ENCODE measurements at places on chromosomes 11 and 22. TPM values are rescaled to one million over a fixed set of nuclear protein-coding genes. Genes with fewer than 3 reads are reported as not detected.

ZNF408 gene
- 16.2 TPM for total RNA-seq

DNA sequence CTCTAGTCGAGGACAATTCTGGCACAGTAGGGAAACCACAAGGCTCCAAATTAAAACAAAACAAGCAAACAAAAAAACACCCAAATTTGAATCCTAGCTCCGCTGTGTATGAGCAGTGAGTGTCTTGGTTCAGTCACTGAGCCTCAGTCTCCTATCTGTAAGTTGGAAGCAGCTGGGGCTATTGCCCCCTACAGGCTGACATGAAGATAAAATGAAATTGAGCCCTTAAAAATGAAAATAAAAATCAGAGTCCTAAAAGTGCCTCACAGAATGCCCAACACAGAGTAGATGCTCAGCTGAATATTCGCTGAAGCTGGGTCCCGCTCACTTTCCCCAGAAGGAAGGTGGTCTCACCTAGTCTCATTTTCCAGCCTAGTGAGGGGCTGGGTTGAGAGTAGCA lies 65.2 kb downstream of the PDE2A start:
- peaks cover 25% of the 10 kb centered on the region for H3K27me3 ChIP-seq
- no peak overlapping the region for H3K27ac ChIP-seq
- no peak overlapping the region for H3K4me3 ChIP-seq
- DNase-seq: no peak
- H3K4me1 ChIP-seq: no peaks in the 10 kb centered on the region
- no peaks in the 10 kb centered on the region for H3K36me3 ChIP-seq

GRCh38 chr11:2448661-2449547 lies 4.1 kb downstream of the KCNQ1 start:
- H3K27me3 ChIP-seq: peaks cover 12% of the 10 kb centered on the region
- H3K27ac ChIP-seq: no peak overlapping the region
- H3K4me1 ChIP-seq: no peaks in the 10 kb centered on the region
- no peaks in the 10 kb centered on the region for H3K36me3 ChIP-seq

NEFH gene
- under 0.01 TPM for total RNA-seq

DNA sequence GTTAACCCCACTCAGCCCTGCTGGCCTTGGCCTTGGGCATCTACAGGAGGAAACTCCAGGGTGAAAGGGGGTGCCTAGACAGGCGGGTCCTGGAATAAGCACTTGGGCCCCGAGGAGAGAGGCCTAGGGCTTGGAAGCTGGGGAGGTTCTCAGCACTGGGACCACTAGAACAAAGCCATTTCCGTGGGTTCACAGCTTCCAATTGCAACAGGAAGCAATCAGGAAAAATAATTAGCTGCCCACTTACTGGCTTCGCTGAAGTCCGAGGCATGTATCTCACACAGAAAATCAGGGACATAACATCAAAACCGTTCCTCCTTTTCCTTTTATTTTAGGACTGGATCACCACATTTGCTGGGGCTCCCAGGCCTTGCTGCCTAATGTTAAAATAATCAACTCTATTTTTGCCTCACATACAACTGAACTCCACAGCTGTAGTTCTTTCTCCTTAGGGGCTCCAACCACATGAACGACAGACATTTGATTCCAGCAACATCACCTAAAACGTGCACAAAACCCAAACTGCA lies 161.1 kb upstream of the GRK3 start:
- H3K27me3 ChIP-seq: no peaks in the 10 kb centered on the region
- DNase-seq: no peak
- H3K36me3 ChIP-seq: no peaks in the 10 kb centered on the region
- H3K4me1 ChIP-seq: peaks cover 38% of the 10 kb centered on the region

KCNQ1OT1 gene
- 6.2 TPM for total RNA-seq

CHRM1 gene
- total RNA-seq: not detected

DNA sequence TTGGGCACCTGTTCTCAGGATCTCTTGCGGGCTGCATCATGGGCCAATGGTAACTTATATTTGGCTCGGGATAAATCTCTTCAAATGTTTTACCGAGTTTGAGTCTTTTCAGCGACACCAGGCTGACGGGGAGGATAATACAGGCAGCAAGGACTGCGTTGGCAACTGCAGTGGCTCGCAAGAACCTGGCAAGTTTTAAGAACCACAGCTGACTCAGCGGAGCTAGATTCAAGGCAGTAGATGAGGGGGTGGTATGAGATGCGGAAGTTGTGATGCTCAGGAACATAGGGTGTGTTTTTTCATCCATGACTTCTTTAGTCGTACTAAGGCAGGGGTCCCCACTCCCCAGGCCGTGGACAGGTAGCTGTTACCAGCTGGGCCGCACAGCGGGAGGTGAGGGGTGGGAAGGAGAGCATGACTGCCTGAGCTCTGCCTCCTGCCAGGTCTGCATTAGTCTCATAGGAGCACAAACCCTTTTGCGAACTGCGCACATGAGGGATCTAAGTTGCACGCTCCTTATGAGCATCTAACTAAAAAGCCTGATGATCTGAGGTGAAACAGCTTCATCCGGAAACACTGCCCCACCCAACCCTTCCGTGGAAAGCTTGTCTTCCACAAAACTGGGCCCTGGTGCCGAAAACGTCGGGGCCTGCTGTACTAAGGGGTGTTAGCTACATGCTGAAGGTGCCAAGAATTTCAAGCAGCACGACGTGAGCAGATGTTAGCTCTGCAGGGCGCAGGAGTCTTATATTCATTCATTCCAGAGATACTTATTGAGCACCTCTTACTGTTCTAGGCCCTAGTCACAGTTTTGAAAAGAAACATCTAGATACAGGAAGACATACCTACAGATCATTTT lies 6.4 kb upstream of the JAM3 start:
- peaks cover 7% of the 10 kb centered on the region for H3K27me3 ChIP-seq
- no peak overlapping the region for H3K27ac ChIP-seq
- DNase-seq: no peak
- no peak overlapping the region for H3K4me3 ChIP-seq
- H3K36me3 ChIP-seq: no peaks in the 10 kb centered on the region

DNA sequence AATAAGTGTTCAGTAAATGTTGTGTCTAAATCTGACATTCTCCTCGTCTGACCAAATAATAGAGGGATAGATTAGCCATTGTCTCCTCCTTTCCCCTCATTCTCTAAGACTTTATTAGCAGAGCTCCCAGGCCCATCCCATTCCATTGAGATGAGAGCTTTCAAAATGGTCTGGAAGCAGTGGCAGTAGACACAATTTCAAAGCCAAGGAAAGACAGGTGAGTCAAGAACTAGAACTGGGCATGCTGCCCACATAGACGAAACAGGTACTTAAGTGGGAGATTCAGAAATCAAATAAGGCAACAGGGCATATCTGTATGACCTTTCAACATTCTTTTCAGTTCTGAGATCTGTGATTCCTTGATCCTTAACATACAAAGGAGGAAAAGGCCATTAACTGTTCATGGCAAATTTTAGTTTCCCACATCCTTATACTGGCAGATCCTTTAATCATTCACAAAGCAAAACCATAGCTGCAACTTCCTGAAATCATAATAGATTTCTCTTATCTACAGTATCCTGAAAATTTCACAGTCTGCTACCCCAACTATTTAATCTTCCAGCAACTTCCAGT lies 96.6 kb upstream of the KCNA4 start:
- H3K4me1 ChIP-seq: no peaks in the 10 kb centered on the region
- H3K36me3 ChIP-seq: no peaks in the 10 kb centered on the region
- H3K27me3 ChIP-seq: no peaks in the 10 kb centered on the region
- no peak for DNase-seq
- no peak overlapping the region for H3K4me3 ChIP-seq

SYT12 gene
- total RNA-seq: 4.1 TPM

DNA sequence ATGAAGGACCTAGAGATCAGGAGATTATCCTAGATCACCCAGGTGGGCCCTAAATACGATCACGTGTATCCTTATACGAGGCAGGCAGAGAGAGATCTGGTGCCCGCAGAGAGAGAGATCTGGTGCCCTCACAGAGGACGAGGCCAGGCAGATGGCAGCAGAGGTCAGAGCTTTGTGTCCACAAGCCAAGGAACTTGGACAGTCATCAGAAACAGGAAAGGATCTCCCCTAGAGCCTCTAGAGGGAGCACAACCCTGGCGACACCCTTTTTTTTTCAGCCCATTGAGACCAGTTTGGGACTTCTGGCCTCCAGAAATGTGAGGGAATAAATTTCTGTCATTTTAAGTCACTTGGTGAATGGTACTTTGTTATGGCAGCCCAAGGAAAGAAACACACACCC lies 25.5 kb upstream of the TIMP3 start:
- no peaks in the 10 kb centered on the region for H3K4me1 ChIP-seq
- H3K27me3 ChIP-seq: no peaks in the 10 kb centered on the region
- H3K27ac ChIP-seq: no peak overlapping the region
- H3K4me3 ChIP-seq: no peak overlapping the region
- H3K36me3 ChIP-seq: no peaks in the 10 kb centered on the region
- DNase-seq: no peak

- no peaks in the 10 kb centered on the region for H3K36me3 ChIP-seq
- DNase-seq: no peak
- no peaks in the 10 kb centered on the region for H3K27me3 ChIP-seq
- no peak overlapping the region for H3K27ac ChIP-seq
- H3K4me1 ChIP-seq: no peaks in the 10 kb centered on the region
Observed at GRCh38 chr11:30786256-30787110, 200.3 kb upstream of the MPPED2 start.

DNA sequence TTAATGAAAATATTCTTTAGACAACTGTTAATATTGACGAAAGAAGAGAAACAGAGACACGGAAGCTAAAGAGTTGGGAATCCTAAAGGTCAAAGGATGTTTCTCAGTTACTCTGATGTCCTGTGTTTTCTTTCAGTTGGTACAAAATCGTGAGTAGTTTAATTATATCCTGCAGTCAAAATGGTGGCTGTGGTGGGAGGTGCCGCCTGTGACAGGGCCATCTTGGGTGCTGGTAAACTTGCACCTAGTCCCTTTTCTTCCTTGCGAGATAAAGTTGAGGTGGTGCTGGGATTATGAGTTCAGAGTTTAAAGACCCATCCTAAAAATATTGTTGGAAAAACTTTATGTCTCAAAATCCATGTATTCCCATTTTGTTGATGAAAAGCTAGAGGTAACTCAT lies 2.2 kb downstream of the CECR2 start:
- peaks cover 39% of the 10 kb centered on the region for H3K27me3 ChIP-seq
- no peaks in the 10 kb centered on the region for H3K4me1 ChIP-seq
- DNase-seq: no peak

DNA sequence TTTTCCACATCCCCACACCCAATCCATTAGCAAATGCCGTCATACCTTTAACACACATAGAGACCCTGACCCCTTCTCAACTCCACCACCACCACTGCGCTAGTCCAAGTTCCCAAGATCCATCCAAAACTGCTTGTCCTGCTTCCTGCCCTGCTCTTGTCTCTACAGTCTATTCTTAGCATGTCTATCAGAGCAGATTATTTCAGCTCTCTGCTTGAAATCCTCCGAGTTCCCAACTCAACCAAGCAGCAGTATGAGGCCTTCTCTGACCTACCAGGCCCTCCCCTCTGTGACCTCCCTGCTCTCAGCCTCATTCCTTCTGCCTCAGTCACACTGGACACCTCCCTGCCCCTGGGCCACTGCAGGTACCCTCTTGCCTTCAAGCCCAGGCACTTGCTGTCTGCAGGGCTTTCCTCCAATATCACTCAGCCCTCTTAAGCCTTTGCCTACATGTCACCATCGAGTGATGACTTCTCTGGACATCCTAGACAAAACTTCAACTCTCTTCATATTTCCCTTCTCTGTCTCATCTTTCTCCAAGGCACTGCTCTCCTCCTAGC lies 134.6 kb downstream of the SPATA19 start:
- no peak overlapping the region for H3K27ac ChIP-seq
- no peaks in the 10 kb centered on the region for H3K27me3 ChIP-seq
- H3K36me3 ChIP-seq: no peaks in the 10 kb centered on the region
- no peaks in the 10 kb centered on the region for H3K4me1 ChIP-seq

DNA sequence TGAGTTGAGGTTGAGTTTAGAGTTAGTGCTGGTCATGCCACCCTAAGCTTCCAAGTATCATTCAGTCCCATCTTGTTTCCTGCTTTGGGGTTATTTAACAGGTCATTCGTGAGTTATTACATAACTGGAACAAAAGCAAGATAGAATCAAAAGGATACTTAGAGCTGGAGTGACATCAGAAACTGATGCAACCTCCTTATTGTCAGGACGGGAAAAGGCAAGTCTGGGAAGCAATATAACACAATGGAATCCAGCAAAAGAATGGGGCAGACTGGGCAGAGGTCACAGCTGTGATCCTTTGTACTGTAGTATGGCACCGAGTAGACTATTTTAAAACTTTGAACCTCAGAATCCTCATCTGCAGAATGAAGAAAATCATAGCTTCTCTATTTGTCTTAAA lies 4.4 kb upstream of the PRSS23 start:
- no peak for DNase-seq
- H3K4me1 ChIP-seq: peaks cover 12% of the 10 kb centered on the region
- no peak overlapping the region for H3K4me3 ChIP-seq
- H3K27ac ChIP-seq: no peak overlapping the region
- H3K27me3 ChIP-seq: no peaks in the 10 kb centered on the region

ZNF215 gene
- 4.3 TPM for total RNA-seq

PATE2 gene
- total RNA-seq: 0.36 TPM

ARFGAP2 gene
- 139 TPM for total RNA-seq

GRCh38 chr22:37188901-37189466 lies 937 bp upstream of the C1QTNF6 start:
- H3K27ac ChIP-seq: peak overlapping the region; percentile 86
- DNase-seq: no peak
- no peak overlapping the region for H3K4me3 ChIP-seq
- peaks cover 36% of the 10 kb centered on the region for H3K4me1 ChIP-seq

DNA sequence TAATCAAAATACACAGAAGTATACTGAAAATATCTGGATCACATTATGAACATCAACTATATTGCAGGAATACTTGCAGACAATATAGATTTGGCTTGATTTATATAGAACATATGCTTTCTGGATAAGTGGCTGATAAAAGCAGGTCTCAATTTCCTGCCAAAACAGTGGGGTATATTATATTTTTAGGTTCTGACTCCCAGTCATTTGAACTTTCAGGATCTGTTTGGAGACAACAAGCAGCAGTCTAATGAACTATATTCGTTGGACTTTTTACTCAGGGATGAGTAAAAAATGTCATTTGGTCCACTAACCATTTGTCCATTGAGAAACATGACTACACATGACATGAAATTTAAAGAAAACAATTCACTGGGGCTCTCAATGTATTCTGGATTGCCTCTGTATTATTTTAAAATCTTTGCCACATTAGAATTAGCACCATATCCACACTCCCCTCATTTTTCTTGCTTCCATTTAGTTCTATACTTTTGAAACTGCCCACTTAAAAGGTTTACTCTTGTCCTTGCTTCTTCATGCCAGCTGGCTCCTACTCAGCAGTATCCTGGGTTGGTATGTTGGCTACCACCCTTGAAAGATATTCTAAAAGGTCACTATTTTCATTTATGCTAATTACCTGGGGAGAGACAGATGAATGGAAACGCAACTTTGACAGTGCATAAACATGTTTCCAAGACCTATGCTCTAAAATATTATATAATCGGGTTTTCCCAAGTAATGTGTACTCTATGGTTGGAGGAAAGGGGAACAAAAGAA lies 153.0 kb downstream of the APOL5 start:
- H3K36me3 ChIP-seq: no peaks in the 10 kb centered on the region
- no peak for DNase-seq
- no peak overlapping the region for H3K4me3 ChIP-seq
- peaks cover 22% of the 10 kb centered on the region for H3K4me1 ChIP-seq

PKDREJ gene
- total RNA-seq: not detected

DEUP1 gene
- total RNA-seq: under 0.01 TPM

- no peak overlapping the region for H3K27ac ChIP-seq
- no peak overlapping the region for H3K4me3 ChIP-seq
- no peaks in the 10 kb centered on the region for H3K36me3 ChIP-seq
Observed at GRCh38 chr11:2088284-2088683, 50.9 kb downstream of the IGF2 start.

KCTD14 gene
- 0.29 TPM for total RNA-seq

All from osteoblast (primary cell).